Activated T-helper 2 cell treated with anti-CD3 and anti-CD28 coated beads, Interferon-gamma antibody, Interleukin-2, Interleukin-4, amounts not matched to agents 10 μg/mL and 5 μg/mL and 100 μg/mL, durations not matched to agents 14 hours and 24 hours and 36 hours (primary cell): ENCODE measurements at places on chromosomes 3 and 15. TPM values are rescaled to one million over a fixed set of nuclear protein-coding genes. Genes with fewer than 3 reads are reported as not detected.

Gene IL5RA
- 0.18 TPM in 1 of 2 replicates, not detected in the other for total RNA-seq

Gene SACM1L
- 105 and 107 TPM in 2 replicates for total RNA-seq

Gene HTR3E
- not detected in 2 replicates for total RNA-seq

Gene CFAP44
- total RNA-seq: 2.0 and 3.1 TPM in 2 replicates

Gene SPATA12
- total RNA-seq: not detected in 2 replicates

Gene MORC1
- not detected in 2 replicates for total RNA-seq

Gene SNX22
- 0.98 and 1.4 TPM in 2 replicates for total RNA-seq
